Kasumi-1 (cell line): ENCODE measurements at places on chromosomes 1 and 21.

DNA sequence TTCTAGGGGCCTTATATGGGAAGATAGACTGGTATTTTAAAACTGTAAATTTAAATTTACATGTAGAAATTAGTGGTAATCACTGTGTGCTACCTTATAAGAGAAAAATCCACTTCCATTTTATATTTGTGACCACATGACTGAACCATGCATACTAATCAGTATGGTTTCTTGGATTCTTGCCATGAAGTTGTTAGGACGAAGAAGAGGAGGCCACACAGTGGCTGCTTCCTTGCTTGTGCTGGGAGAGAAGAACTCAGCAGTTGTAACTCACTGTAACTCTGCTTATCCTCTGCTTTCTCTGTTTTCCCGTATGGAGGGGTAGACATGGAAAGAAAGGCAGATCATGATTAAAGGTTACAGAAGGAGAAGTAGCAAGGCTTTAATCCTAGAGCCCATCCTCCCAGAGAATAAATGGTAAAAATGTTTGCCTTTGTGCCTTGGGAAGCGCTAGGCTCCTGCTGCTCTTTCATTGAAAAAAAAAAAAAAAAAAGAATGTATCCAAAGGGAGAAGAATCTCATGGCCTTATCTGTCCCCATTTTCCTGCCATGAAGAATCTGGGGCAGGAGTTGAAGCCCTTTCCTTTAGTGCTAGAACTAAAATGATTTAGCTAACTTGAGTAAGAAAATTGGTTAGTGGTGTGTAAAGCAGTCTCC, 32.4 kb downstream of the KCTD3 start:
- DNase-seq, result peak; percentile 8

- peak; percentile 84 for DNase-seq
Measured at GRCh38 chr1:25148673-25149300, 83.5 kb downstream of the SYF2 start.

GRCh38 chr21:35491114-35491513, 442.0 kb upstream of the RUNX1 start:
- DNase-seq, result peak; percentile 53

GRCh38 chr1:76106251-76106650, 31.7 kb downstream of the ST6GALNAC3 start:
- no peak for DNase-seq

GRCh38 chr1:200714504-200715187, 24.0 kb upstream of the CAMSAP2 start:
- DNase-seq, result no peak

DNA sequence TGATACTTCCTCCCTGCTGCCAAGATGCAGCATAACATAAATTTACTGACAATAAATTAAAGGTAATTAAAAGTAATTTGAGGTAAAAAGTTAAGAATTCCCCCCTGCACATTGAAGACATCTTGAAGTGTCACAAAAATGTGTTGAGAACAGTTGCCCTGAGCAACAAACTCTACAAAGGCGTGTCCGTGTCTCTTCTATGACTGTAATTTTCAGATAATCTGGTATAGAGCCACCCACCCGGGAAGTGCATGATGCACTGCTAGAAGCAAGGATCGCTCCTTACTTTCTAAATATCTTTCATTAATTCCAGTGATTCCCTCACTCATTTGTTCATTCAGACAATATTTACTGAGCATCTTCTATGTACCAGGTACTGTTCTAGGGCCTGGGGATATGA, 11.0 kb upstream of the CASQ1 start:
- DNase-seq, result no peak

DNA sequence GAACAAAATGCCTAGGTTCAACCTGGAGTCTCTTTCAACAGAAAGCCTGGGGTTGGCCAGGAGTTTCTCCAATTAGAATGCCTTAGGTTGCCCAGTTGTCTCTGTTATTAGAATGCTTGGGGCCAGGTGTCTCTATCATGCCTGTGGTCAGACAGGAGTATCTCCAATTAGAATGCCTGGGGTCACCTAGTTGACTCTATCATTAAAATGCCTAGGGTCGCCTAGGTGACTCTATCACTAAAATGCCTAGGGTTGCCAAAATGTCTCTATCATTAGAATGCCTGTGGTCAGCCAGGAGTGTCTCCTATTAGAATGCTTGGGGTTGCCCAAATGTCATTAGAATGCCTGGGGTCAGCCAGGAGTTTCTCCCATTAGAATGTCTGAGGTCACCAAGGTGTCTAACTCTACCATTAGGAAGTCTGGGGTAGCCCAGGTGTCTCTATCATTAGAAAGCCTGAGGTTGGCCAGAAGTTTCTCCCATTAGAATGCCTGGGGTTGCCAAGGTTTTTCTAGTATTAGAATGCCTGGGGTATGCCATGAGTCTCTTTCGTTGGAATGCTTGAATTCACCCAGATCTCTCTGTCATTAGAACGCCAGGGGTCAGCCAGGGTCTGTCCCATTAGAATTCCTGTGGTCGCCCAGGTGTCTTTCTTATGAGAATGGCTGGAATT, 57.9 kb downstream of the RNF187 start:
- DNase-seq, result no peak

GRCh38 chr21:34670220-34670961, 1.6 kb downstream of the CLIC6 start:
- DNase-seq, result no peak

DNA sequence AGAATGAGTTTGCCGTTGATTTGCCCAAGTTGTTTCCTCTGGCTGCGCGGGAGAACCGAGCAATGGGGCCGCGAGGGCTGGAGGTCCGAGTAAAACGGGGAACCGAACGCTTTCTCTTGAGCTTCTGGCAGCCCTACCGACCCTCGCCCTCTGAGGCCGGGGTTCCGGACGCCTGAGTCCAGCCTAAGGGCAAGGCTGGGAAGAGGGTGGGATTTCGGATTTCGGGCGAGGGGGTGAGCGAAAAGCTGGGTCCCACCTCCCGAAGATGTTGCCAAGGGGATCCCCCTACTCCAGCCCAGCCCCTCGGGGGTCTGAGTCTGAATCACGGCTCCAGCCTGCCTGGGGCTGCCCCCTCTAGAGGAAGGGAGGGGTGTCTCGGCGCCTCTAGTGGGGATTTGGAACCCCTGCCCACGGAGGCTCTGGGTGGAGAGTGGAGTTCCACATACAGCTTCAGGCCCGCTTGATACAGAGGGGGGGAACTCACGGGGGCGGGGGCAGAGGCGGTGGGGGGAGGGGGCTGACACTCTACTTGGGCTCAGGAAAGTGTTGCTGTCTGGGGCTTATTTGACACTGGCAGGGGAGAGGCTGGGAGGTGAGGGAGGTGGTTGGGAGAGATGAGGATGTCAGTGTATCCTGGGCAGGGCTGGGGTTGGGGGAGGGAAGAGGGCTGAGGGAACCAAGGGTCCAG, 617 bp downstream of the KIRREL1 start:
- no peak for DNase-seq

GRCh38 chr1:12314333-12314903, 84.6 kb downstream of the VPS13D start:
- DNase-seq, result peak; percentile 57

DNA sequence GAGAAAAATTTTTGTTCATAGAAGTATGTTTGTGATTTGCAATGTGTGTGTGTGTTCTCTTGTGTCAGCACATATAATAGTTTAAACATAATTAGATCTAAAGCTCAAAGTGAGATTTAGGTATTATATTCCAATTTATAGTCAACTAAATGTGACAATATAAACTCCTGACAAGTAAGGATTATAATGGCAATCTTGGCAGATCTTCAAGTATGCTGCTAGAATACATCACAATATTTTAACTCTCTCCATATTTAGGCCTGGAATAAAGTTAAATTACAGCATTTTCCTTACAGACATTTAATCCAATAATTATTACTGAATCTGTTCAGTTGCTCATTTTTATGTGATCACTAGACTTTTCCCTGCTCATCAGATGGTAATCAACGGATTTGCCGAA, 65.8 kb downstream of the LYPLAL1 start:
- no peak for DNase-seq

GRCh38 chr21:22711636-22712035, 1713.4 kb downstream of the NCAM2 start:
- DNase-seq, result peak; percentile 59

DNA sequence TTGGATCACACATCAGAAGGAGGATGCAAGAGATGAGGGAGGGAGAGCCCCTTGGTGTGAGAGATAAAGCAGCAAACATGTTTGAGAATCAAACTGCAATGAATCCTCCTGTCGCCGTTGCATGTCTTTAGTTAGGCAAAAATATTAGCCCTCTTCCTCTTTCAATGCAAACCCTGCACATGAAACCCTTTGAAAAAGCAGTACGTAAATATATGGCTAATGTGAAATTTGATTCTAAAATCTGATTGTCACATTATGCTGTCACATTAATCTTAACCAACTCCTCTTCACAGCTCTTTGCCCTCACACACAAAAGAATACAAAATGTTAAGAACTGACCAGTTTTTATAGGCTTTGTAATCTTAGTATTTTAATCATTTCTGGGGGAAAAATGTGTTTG, 63.4 kb downstream of the WDR64 start:
- no peak for DNase-seq

GRCh38 chr1:8687538-8687937, 129.9 kb downstream of the RERE start:
- DNase-seq, result no peak

- DNase-seq, result peak; percentile 76
Measured at GRCh38 chr1:68442822-68443556, 6.8 kb downstream of the RPE65 start.

DNA sequence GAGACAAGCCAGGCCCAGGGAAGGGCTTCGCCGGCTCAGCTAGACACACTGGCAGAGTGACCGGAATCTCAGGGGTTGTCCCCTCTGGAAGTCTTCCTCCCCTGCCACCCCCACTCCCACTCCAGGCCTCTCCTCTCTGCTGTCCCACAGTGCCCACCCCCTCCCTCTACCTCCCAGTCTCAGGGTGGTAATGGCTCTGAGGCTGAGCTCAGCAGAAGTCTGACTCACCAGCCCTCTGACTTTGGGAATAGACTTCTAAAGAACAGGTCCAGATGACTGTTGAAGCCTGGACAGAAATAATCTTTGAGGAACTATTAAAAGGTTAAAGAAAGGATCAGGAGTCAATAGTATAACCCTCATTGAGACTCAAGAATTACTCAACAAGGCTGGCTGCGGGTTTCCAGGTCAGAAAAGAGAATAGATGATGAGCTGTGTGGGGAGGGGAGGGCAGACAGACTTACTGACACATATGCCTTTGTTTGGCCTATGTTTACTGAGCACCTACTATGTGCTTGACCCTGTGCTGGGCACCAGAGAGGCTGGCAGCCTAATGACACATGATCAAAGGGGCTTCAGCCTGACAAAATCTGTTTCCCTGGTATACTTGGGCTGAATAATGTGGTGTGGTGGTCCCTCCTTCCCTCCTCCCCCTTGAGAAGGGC, 8.2 kb downstream of the HCRTR1 start:
- DNase-seq, result no peak

DNA sequence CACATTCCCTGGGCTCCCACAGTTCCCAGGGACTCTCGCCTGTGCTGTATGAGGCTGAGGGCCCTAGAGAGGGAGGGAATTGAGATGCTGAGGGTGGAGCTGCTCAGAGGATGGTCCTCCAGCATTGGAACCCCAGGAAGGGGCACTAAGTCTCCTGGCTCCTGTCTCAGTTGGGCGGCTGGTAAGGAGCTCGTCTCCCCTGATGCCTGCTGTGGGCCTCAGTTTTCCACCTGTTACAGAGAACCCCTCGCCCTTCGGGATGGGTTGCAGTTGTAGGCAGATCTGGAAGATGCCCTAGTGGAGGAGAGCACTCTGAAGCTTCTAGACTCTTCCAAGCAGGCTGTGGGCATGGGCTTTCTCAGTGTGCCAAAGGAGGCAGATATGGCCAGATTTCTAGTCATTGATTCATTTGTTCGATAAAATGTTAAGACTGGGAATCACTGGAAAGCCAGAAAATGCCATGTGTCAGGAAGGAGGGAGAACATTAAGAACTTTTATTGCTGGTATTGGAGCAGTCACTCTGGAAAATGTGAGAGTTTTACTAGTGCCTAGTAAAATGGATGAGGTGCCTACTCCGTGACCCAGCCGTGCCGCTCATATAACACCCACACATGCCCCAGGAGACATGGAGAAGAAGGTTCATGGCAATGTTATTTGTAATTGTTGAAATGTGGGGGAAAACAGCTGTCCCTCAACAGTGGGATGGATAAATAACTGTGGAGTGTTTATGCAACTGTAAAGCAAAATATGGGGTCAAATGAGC, 828 bp upstream of the MYBPH start:
- DNase-seq, result no peak

DNA sequence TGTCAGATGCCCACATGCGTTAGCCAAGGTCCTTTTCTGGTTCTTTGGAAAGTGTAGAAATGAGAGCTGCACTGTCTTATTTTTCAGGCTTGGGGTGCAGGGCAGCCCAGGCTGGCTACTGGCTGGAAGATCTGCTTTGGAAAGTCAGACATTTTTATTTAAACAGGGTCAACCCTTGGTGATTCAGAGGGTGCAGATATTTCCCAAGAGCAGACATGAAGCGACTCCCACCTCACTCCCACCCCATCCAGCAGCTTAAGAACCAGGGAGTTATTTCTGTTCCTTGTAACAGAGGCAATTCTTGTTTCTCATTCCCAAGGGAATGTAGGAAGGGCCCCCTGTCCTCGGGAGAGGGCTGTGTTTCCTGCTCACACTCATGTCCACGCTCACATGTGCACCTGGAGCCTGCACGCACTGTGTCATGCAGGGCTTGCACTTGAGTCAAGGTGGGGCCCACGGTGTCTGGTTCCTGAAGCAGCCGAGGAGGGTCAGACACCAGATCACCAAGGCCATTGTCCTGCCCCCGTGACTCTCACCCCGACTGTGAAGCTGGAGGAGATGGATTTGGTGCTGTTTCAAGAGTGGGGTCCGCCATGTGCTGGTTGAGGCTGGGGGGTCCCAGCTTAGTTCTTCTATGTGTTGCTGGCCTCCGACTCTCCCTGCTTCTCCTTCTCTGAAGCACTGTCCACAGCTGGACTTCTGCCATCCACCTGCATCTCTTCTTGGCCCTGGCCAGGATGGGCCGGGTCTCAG, 992 bp downstream of the S100A7A start:
- DNase-seq, result no peak
